ENCODE measurements at places on chromosomes 6 and 20.

DNA sequence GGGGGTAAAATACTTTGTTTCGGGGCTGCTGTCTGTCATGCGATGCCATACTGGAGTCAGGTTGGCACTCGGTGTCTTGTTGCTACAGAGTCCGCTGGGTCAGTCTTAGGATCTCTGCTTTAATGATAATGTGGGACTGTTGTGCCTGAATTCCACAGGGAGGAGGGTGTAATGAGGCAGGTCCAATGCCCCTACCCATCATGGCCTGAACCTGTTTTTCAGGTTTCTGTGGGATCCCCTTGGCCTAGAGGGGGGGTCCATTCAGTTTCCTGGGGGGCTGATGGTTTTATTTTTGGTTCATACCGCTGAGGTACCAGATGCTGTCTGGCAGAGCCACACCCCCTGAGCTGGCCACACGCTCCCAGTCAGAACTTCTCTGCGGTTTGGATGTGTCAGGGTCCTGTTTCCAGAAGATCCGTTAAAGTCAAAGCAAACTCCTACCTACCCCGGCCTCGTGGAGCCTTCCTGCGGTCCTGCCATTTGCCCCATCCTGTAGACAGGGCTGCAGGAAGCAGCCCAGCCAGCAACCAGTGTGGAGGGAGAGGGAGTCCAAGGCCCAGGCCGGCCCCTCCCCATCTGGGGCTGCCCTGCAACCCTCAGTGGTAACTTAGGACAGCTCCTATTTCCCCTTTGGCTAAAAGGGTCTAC, 69.7 kb downstream of the TCP11 start:
- no peak for DNase-seq

- DNase-seq, result peak; percentile 26
Observed at GRCh38 chr6:111759836-111760785, 113.1 kb downstream of the FYN start.

DNA sequence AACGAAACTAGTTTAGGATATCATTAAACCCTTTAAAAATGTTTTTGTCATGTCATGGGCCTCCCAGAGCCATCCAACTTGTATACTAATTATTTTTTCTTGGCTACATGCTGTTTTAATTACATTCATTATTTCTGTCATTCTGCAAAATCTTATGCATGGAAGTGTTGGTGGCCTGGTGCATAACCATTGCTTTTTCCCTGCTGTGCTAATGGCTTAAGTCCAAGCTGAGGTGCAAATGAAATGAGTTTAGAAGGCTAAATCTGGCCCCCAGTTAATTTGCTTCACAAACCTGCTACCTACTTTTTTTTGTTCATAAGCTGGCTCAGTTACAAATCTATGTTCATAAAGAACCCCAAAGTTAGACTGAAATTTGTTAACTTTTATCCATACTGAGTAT, 1249.9 kb downstream of the EPHA7 start:
- DNase-seq, result no peak

GRCh38 chr20:41278936-41279335, 38.6 kb downstream of the ZHX3 start:
- DNase-seq, result no peak

GRCh38 chr20:58472273-58473018, 42.8 kb downstream of the APCDD1L start:
- DNase-seq, result no peak

GRCh38 chr6:44527181-44527580, 139.7 kb downstream of the CDC5L start:
- no peak for DNase-seq

GRCh38 chr20:15072316-15072715, 734.9 kb upstream of the FLRT3 start:
- no peak for DNase-seq

- DNase-seq, result no peak
Observed at GRCh38 chr6:82775981-82776380, 289.7 kb downstream of the UBE3D start.

DNA sequence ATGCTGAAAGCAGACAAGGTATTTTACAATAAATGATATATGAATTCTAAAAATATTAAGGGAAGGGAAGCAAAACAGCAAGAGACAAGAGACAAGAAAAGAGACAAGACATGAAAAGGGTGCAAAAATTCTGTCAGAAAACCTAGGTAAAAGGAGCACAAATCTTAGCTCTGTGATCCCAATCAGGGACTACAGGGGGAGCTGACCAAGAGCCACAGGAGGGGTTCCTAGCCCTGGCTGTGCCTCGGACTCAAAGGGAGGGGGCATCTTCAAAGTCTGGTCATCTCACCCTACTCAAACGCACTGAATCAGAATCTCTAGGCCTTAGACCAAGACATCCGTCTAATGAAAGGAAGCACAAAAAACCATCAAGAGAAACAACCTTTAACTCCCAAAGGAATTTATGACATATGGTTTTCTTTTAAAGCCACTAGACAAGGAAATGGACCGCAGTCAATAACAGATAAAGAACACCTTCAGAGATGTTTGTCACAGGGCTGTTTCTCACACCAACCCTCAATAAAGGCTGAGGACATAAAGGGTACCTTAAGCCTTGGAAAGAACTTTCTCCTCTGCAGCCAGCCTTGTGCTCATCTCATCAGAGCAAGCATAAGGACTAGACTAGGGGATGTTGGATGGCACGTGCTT, 130.4 kb upstream of the CDYL start:
- no peak for DNase-seq

- no peak for DNase-seq
Observed at GRCh38 chr20:20293691-20294385, 74.1 kb upstream of the INSM1 start.

DNA sequence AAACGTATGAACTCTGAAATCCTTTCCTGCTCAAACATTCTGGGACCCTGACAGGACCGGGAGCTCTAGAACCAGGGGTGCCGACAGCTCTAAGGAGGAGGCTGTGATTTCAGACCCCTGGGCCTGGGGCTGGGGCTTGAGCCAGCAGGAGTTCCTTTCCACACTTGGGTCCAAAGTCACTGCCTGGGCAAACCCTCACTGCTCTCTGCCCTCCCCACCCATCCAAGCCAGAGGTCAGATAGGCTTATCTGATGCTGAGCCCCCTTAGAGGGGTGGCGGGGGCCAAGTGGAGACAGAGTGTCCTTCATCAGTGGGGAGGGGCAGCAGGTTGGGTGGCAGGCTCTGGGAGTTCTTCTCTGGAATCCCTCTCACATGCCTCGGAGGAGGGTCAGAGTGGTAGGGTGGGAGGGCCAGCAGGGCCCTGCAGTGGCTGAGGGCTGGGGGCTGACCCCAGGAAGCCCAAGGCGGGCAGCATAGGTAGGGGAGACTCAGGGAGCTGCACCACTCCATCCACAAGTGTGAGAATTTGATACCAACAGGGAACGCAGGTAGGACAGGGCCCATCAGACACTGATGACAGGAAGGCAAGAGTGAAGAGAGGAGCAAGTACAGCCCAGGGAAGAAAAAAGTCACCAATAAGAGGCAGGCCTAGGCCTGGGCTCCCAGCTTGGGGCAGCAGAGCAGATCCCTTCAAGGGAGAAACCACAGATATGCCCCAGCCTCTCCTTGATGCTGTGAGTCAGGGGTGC, 121.0 kb downstream of the MRPL14 start:
- no peak for DNase-seq

GRCh38 chr6:36986704-36987047, 680 bp upstream of the MTCH1 start:
- DNase-seq, result no peak

DNA sequence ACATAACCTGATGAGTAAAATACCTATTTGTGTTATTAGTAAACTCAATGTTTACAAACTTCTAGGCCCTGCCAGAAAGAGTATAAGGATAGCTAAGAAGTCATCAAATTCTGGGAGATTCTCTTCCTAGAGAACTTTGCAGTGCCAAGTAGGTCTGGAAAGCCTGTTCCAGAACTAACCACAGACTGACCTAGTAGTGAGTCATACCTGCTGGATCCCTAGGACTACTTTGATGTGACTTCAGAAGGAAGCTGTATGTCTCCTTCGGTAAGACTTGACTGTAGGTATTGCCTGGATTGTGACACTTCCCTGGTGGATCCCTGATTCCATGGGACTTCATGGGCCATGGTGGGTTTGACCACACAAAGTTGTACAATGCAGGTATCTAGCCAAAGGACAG, 131.7 kb downstream of the DNAH8 start:
- no peak for DNase-seq

DNA sequence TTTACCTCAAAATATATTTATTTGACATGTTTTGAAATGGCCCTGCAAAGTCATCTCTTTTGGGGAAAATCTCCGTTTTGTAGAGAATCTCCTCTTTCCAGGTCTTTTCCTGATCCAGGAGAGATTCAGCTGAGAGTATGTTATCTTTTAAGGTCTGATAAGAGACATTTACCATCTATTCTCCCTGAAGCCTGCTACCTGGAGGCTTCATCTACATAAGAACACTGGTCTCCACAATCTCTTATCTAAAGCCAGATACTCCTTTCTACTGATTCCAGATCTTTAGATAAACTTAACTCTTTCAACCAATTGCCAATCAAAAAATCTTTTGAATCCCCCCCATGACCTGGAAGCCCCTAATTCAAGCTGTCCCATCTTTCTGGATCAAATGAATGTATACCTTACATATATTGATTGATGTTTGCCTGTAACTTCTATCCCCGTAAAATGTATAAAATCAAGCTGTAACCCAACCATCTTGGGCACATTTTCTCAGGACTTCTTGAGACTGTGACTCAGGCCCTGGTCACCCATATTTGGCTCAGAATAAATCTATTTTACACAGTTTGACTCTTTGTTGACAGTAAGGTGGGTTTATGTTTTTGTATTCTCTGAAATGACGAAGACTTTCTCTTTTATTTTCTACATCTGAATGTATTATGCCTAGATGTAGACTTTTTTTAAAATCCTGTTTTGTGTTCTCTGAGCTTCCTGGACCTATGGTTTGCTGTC, 95.5 kb downstream of the ECT2L start:
- DNase-seq, result no peak

GRCh38 chr6:124027392-124027791, 223.7 kb downstream of the NKAIN2 start:
- DNase-seq, result no peak

- DNase-seq, result no peak
Observed at GRCh38 chr20:33306807-33307206, 23.8 kb downstream of the BPIFB1 start.

DNA sequence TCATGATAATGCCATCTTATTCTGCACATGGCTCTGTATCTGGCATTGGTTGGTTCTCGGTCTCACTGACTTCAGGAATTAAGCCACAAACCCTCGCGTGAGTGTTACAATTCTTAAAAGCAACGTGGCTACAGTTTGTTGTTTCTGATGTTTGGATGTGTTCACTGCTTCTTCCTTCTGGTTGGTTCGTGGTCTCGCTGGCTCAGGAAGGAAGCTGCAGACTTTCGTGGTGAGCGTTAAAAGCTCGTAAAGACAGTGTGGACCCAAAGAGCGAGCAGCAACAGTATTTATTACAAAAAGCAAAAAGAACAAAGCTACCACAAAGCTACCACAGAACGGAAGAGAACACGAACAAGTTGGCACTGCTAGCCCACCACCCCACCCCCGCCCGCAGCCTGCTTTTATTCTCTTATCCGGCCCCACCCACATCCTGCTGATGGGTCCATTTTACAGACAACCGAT, 51.1 kb downstream of the MYLIP start:
- DNase-seq, result peak; percentile 5

DNA sequence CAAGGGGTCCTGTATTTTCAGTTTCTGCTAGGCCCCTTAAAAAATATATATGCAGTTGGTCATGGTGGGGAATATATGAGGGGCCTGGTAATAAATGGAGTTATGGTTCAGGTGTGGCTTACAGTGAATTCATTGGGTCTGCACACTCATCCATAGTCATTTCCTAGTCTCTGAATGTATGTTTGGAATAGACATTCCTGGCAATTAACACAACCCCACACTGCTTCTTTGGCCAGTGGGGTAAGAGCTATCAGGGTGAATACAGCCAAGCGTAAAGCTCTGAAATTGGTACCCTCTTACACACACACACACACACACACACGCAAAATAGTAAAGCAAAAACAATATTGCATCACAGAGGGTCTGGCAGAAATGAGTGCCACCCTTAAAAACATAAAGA, 56.5 kb downstream of the QRSL1 start:
- DNase-seq, result no peak

DNA sequence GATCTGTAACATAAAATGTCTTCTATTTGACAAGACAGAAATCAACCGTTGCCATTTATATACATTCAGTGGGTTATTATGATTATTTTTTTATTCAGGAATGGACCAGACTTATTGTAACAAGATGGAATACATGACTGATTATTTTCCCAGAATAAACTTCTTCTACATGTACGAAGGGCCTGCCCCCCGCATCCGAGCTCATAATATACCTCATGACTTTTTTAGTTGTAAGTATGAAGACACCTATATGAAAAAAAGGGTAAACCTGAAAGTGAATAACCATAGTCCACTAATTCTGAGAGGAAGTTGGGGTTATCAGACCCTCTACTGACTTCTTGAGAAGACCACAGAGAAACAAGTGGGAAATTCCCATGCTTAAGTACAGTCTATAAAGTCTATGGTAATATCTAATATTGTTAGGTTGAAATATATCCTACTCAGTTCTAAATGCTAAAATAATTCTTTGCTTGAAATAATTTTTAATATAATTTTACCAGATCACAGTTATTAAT, 15.9 kb downstream of the OR2A4 start:
- no peak for DNase-seq

DNA sequence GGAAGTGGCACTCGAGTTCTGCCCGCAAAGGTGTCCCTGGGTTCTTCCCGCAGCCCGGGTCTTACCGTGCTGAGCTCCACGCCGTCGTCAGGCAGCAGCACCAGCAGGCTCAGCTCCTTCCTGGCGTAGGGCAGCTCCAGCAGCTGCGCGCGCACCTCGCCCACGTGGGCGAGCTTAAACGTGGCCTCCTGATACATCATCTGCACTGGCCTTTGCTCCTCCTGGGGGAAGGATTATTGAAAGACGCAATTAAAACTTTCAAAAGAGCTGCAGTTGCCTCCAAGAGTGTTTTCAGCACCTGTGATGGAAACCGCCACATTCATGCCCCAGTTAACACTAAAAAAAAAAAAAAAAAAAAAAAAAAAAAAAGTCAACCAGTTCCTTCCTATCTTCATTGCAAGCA, 11.3 kb downstream of the SERPINB9 start:
- no peak for DNase-seq
